ENCODE measurements at places on chromosomes 4 and X.

GRCh38 chr4:96874657-96875056 lies 1034.8 kb downstream of the PDHA2 start:
- no peak for ATAC-seq

DNA sequence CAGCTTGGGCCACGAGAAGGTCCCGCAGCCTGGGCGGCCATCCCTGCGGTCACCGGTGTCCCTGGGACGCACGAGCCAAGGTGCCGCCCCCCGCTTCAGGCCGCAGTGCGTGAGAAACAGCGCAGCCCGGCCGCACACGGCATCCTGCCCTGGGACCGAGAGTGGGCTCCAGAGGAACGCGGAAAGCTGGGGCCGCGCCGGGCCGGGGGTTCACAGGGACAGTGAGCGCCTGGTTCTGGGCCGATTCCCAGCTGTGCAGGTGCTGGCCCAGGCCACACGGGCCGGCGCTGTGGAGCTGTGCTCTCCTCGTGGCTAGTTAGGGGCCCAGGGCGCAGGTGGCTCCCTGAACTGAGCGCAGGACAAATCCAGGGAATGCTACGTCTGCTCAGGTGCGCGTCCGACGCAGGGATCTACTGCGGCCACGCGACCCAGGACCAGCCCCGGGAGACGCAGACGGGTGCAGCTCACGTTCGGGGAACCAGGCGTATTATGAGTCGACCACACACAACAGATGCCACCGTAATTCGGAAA lies 25.8 kb upstream of the GTPBP6 start:
- ATAC-seq = no peak

DNA sequence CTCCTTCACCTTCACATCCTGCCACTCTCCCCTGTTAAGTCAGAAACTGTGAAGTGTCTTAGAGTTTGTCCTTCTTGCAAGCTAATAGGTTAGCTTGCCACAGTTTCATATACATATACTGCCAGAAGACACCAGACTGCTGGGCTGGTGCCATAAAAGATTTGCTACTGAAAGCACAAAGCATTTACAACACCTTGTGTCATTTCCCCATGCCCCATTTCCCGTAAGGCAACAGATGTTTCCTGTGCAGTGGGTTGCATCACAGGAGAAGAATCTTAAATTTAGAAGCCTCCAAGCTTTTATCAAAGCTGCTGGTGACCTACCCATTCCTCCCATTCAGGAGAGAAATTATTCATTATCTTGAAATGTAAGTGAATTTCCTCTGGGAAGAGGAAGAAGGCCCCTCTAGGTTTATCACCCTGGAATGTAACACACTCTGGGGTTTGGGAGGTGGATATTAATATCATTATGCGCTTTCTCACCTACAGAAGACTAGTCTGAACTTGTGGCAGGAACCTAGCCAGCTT lies 34.5 kb upstream of the RAB33B start:
- no peak for ATAC-seq

- no peak for ATAC-seq
Observed at GRCh38 chr4:81650606-81651242, 179.0 kb upstream of the RASGEF1B start.
